GM04503 (cell line): ENCODE measurements at places on chromosomes 1 and 21.

GRCh38 chr1:64112281-64112680 lies 91.1 kb upstream of the UBE2U start:
- DNase-seq, result peak; percentile 67

GRCh38 chr1:104932949-104933679 lies 1183.4 kb downstream of the AMY1C start:
- no peak for DNase-seq

DNA sequence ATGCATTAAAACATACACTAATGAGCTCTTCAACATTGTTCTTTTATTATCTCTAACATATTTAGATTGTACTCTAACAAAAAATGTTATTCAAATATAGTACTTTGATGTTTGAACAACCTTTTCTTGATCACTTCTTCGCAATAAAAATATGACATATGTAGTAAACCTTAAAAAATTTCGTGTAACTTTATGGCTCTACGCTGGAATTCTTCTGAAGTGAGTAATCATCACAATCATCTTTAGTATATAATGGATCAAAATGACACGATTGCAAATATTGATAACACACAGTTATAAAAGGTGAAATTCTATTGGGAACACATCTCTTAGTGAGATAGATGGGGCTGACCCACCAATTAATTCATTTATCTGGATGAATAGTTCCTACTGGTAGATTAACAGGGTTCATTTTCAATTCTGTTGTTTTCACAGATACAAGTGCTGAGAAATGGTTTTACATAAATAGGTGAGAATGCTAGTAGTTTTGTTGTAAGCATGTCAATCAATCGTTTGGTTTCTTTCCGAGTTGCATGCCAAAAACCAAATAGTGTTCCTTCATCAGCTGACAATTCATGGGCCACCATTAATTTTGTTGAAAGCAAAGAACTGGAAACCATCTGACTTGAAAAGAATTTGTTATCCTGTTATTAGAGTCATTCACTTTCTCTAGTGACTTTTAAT lies 1.5 kb upstream of the ZMPSTE24 start:
- DNase-seq, result no peak

DNA sequence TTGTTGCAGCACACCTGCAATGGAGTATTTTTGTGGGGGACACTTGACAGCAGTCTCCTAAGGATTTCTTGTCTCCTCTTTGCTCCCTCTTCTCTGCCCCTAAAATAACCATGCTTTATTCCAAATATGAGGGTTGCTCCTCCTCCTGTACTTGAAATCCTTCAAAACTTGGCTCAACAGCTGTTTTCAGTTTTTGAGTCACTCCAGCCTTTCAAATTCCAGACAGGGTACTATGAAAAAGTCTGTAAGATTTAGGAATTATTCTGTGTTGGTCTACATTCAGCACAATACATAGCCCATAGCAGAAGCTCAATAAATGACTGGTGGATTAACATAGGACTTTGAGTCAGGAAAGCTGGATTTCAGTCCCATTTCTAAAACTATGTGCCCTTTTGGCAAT lies 5.5 kb downstream of the AP4B1 start:
- no peak for DNase-seq

DNA sequence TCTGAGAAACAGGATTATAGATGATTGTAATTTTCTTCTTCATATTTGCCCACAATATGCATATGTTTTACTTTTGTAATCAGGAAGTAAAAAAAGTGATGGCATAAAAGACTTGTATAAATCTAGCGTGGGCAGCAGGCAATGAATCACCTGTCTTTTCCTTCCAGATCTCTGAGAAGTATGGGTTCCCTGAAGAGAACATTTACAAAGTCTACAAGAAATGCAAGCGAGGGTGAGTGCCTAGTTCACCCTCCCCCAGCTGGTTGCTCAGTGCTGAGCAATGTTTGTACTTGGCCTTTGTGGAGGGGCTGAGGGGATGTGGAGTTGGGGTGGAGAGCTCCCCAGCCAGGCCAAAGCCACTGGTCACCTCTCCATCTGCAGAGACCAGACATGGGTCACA lies 30.7 kb downstream of the GRHL3 start:
- DNase-seq, result no peak

DNA sequence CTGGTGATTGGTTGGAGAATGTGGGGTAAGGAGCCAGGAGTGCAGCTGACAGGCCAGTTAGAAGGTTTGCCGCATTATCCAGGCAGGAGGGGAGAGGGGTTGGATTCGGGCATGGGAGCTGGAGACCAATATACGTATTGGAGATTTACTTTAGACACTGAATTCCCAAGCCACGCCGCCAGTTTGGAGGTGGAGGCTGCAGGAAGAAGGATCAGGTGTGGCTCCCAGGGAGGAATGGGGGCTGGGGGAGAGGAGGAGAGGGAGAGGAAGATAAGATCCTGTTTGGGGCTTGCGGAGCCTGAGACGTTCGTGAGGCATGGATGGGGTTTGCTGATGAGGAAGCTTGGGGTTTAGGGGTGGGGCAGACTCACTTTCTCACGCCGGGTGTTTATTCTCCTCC lies 155.1 kb upstream of the IGSF21 start:
- no peak for DNase-seq

- no peak for DNase-seq
Measured at GRCh38 chr1:165463978-165464377, 19.1 kb upstream of the RXRG start.
